NCI-H146 (cell line): ENCODE measurements at places on chromosomes 11 and 22.

DNA sequence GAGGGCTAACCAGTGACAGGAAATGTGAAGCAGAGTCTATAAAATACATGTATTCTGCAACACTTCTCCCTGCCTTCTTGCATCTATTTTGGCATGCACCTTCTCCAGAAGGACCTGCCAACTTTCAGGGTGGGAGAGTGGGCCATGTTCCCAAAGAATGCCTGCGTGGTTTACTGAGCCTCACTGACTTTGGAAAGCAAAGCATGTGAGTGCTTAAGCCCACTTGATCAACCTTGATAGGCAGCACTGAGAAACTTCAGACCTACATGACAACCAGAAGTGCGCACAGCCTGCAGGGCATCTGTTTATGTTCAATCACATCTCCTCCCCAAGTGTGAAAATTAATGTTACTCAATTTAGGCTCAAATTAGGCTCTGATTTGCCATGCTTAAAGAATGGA, 69.2 kb downstream of the AMOTL1 start:
- no peak for DNase-seq

GRCh38 chr22:27726331-27726685, 75.2 kb downstream of the MN1 start:
- DNase-seq = no peak

DNA sequence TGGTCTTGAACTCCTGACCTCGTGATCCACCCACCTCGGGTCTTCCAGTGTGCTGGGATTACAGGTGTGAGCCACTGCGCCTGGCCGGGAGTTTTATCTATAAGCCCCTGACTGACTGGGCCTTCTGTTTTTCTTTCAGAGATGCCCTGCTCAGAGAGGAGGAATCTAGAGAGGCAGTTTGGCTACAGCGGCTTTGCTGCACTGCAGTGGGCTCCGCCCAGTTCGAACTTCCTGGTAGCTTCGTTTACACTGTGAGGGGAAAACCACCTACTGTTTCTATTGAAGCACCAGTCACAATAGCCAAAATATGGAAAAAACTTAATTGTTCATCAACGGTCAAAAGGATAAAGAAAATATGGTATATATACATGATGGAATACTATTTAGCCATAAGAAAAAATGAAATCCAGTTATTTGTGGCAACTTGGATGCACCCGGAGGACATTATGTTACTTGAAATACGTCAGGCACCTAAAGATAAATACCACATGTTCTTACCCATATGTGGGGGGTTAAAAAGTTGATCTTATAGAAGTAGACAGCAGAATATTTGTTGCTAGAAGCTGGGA, 31.9 kb upstream of the FAM181B start:
- DNase-seq = no peak

- no peak for DNase-seq
These were observed 26.8 kb downstream of the MIAT start for GRCh38 chr22:26684168-26684567.

DNA sequence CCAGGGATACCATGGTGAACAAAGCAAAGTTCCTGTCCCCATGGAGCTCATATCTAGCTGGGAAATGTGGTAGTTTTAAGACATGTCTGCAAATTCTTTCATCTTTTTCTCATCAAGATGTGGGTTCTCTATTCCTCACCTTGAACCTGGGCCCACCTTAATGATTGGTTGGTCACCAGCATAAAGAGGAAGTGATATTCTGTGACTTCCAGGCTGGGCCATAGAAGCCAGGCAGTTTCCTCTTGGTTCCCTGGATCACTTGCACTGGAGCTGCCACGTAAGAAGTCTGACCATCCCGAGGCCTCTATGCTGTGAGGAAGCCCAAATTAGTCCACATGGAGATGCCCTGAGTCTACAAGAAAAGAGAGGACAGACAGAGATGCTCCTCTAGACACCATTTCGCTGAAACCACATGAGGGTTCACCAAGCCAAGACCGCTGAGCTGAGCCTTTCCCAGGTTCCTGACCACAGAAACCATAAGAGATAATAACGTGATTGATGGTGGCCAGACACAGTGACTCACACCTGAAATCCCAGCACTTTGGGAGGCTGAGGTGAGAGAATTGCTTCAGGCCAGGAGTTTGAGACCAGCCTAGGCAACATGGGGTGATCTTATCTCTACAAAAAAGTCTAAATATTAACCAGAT, 119.5 kb upstream of the ISX start:
- DNase-seq = no peak
